Activated effector memory CD4-positive, alpha-beta T cell treated with anti-CD3 and anti-CD28 coated beads, Interleukin-2, amount 50 U/mL, for 16 hours (primary cell): ENCODE measurements at places on chromosomes 4 and X.

DNA sequence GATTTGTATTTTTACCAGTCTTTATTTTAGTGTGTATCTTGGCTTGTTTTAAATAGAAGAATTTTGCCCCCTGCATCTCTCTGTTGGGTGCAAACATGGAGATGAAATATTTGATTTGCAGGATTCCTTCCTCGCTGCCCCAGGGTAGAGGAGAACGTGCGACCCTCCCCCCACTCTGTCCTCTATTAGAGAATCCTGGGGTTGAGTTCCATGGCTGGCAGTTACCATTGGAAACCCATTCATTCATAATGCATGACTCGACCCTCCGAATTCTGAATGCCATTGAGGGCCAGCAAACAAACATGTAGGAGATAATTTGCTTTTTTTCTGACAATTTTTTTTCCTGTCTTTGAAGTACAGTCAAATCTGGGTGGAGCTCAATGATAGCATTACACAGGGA lies 53.7 kb downstream of the TRIM2 start:
- no peak for DNase-seq

DNA sequence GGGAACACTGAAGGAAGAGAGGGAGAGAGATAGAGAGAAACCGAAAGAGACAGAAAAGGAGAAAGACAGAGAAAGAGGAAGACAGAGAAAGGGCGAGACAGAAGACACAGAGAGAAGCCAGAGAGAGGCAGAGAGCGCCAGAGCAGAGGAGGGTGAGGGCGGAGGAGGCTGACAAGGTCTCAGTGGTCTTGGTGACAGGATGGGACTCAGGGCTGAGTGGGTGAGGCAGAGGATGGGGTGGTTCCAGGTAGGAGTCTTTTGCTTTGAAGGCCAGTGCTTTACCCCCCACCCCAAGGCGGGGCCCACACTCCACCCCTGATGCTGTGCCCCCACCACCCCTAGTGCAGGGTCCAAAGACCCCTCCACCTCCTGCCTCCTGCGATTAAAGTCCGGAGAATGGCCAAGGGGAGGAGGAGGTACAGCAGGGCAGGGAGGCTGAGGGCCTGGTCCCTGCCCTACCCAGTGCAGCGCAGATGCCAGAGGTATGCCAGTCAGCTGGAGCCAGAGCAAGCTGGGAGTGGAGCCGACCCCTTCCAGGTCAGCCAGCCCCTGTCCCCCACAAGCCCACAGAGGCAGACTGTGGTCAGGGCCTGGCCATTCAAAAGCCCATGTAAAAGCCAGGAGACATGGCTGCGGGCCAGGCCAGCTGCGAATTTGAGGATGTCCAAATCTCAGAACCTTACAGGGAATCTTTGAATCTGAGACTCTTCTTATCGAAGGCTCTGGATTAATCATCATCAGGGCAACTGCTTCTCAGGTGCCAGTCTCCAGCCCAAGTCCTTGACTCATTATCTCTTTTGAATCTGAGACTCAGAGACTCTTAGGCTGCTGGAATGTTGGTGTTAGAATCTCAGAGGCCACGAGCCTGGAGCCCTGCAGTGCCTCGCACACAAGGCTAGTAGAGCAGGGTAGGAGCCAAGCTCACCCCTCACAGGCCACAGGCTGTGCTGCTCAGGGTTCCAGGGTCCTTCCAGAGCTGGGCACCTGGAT lies 758 bp downstream of the IQSEC2 start:
- DNase-seq: no peak

- no peak for DNase-seq
These were observed 345.7 kb downstream of the FBXO8 start for GRCh38 chr4:173937631-173938270.

- no peak for DNase-seq
These were observed 999.0 kb upstream of the ADGRL3 start for GRCh38 chr4:60201052-60201673.

- DNase-seq: no peak
These were observed 387.7 kb upstream of the TEX13C start for GRCh38 chrX:124931958-124932357.

GRCh38 chr4:21327976-21328700 lies 620.4 kb downstream of the KCNIP4 start:
- DNase-seq: no peak

- DNase-seq: no peak
These were observed 393.4 kb upstream of the NDST3 start for GRCh38 chr4:117640836-117641235.

DNA sequence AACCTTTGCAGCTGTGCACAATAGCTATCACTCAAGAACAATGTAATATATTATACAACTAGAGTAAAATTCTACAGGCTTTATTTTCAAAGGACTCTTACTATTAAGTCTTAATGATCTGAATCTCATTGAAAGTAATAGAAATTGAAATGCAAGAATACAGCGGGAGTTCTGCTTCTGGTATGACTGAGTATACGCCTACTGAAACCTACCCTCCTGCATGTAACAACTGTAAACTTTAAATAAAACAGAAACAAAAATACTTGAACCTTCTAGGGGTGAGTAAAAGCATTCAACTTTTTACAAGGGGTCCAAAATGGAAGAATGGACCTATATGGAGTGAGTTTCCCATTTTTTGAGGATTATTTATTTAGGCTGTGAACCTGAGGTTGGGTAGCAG lies 13.5 kb downstream of the DCHS2 start:
- no peak for DNase-seq

- DNase-seq: no peak
These were observed 93.1 kb downstream of the PDLIM5 start for GRCh38 chr4:94544811-94545210.

DNA sequence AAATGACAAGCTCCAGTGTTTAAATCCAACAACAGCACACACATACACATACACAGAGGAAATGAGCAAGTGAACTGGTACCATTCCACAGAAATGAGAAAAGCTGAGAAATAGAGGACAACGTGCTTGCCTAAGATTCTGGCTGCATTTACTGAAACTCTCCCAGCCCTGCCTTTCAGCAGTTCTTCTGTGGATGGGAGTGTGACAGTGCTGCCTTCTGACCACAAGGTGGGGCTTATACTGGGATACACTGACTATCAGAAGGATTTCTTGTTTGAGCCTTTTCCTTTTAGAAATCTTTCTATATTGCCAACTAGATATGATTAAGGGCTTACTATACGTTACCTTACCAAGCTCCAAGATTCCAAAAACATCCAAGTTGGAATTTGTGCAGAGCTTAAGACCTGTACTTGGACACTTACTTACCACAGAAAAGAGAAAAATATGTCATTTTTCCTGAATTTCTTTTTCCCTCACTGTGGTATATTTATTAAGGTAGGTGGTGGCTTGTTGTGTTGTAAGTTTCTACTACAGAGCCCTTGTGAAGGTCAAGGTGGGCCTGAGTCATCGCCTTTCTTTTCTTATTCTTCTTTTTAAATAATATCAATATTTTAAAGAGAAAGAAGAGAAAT lies 10.7 kb upstream of the CXCL8 start:
- DNase-seq: no peak

- DNase-seq: no peak
These were observed 195.4 kb upstream of the PGRMC2 start for GRCh38 chr4:128483041-128483440.

DNA sequence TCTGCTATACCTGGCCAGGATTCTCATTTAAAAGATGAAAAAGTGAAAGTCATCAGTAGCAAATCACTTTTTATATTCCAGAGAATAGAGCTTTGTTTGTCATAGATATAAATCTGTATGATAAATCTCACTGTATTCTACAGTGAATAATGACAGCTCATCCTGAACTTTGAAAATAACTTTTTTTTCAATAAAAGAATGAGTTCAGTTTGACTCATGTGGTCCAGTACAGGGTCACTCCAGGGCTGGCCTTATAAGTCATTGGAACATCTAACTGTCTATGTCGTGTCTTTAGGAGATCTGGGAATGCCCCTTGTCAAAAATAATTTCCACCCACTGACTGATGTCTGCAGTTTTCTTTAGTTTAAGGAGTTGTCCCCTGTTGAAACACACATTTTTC lies 18.5 kb upstream of the CXCL8 start:
- no peak for DNase-seq

- no peak for DNase-seq
These were observed 554.8 kb upstream of the HTR2C start for GRCh38 chrX:114028907-114029662.

DNA sequence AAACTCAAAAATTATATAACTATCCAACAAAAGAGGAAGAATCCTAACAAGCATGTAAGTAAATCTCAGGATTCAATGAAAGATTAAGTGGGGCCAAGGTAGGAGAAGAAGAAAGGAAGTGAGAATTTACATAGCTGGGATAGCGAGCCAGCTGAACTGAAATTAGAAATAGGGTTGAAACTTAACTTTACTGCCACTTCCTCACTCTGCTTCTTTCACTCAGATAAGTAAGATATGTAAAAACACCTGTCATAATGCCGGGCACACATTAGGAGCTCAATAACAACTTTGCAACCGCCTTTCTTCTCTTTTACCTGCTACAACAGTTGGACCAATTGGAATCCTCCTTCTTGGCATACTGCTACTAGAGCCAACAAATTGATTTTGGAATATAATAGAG lies 129.4 kb downstream of the CNKSR2 start:
- DNase-seq: no peak

DNA sequence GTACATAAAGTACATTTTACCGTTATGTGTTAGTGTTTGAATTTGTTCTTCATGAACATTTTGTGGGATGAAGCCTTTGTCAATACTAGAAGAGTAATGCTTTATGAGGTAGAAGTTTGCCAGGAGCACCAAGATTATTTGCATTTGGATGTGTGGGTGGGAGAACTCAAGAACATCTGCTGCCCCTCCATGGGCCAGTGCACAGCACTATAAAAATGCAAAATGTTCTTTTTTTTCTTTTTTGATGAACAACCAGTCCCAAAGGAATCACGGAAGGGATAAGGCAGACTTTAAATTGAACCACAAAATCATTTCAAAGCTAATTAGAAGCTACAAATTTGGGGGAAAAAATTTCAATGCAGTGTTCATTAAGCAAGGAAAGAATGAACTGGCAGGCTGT lies 300.3 kb upstream of the NWD2 start:
- no peak for DNase-seq

DNA sequence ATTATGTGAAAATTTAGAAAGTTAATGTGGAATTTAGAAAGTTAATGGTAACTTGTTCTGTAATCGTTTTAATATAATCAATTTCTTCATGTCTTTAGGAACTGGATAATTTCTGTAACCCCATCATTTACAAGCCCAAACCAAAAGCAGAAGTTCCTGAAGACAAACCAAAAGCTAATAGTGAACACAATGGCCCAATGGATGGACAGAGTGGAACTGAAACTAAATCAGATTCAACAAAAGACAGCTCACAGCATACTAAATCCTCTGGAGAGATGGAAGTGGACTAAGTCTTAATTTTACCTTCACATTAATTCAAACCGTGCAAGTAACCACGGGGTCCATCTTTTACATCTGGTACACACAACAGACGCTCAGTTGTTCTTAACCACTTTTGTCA lies 48.1 kb upstream of the PLK4 start:
- no peak for DNase-seq

DNA sequence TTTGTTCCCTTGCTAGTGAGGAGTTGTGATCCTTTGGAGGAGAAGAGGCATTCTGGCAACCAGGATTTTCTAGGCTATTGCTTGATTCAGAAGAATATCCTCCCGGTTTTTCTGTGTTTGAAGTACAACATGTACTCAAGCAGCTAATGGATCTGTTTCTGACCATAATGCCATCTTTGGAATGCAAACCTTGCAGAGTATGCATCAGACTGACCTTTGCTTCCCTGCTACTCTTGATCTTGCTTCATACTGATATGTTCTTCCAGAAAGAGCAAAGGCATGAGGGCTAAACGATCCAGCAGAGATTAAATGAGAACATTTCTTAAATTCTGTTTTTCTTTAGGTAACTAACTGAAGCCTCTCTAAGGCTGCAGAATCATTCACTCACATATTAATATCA lies 265.4 kb upstream of the SLC7A11 start:
- DNase-seq: no peak

DNA sequence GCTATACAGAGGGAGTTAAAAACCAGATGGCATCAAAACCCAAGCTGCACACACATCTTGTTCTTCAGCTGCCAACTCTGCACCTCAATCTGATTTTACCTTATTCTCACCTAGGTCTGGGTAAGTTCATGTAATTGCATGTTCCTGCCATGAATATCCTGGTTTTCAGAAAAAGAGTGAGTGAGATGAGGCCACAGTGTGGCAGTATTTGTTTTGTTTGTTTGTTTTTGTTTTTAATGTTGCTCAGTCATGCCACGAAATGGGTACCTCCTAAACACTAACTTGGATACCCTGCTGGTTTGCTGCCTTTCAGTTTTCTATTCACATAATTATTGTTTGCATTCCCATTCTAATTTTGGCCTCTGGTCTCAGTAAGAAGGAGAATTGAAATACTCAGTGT lies 22.5 kb downstream of the TMEM164 start:
- DNase-seq: no peak

- no peak for DNase-seq
These were observed 6.1 kb downstream of the FGF2 start for GRCh38 chr4:122832732-122833131.

GRCh38 chrX:72207366-72207765 lies 25.8 kb downstream of the PIN4 start:
- no peak for DNase-seq

GRCh38 chr4:6825403-6825802 lies 42.9 kb downstream of the KIAA0232 start:
- DNase-seq: no peak

DNA sequence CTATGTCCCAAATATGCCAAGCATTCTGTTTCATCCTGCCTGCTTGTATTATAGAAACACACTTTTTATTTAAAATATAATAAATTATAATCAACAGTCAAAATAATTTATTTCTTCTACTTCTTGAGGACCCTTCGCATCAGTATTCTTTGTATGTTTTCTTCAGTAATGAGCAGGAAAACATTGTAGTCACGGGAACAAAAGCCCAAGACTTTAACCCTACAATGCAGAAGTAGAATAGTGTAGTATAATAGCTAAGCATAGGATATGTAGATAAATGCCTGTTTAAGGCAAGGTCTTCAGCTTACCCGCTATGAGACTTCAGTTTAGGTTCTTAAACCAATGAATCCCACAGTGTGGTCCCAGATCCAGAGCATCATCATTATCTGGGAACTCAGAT lies 156.6 kb downstream of the PPP3CA start:
- DNase-seq: no peak

DNA sequence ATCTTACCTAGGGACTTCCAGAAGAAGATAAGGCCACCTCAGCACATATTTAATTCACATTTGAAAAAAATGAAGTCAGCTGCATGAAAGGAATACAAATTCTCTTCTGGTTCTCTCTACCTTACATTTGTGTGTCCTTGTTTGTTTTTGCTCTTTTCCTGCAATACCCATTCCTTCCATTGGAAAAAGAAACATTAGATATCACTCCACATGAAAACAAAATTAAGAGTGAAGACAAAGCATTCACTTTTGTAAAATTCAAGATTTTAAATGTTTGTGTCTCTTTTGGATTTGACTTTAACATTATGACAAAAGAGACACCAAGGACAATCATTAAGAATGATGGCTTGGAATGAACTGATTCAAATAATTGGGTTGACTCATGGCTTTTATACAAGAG lies 1351.8 kb downstream of the FSTL5 start:
- DNase-seq: no peak
